ENCODE measurements at places on chromosomes 12 and 14.

DNA sequence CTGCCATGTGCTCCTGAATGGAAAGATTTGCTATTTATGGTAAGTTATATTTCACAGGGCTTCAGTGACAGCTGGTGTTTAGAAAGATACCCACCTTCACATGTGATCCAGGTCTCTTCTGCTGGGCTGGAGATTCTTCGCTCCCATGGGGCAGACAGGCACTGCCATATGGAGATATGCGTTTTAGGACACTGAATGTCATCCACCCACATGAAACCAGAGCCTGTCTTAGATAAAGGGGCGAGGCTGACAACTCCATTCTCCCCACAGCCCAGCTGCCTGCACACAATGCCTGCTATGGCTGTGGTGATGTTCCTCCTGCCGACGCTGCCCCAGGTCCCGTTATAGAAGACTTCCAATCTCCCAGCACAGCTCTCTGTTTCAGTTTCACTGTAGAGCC, 69.4 kb downstream of the ACSM4 start:
- DNase-seq, result no peak

DNA sequence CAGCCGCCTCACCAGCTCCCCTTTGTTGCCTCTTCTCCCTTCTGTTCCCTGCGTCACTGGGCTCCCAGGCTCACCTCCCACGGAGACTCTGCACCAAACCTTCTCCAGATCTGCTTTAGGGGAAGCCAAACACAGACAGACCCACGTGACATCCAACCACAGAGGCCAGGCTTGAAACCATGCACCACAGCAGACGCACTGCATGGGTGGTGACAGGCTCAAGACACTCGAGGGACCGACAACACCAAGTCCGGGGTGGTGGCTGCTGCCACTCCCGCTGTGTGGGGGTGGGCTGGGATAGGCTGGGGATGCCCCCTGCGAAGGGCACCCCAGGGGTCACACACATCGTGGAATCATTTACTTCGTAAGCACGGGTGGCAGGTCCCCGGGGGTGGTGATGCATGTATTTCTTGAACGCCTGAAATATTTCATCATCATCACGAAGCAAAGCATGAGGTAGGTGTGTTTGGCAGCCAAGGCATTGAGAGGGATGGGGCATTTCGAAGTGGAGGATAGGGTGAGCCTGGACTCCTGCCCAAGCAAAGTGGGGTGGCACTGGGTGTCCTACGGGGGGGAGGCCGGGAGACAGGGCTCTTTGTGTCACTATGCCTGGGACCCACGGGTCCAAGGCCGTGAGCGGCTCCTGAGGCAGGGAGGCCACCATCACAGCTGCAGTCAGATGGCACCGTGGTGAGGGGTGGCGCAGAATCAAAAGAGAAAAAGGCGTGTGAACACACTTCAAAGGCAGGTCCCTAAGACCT, 66.8 kb upstream of the RFLNA start:
- DNase-seq, result no peak

GRCh38 chr12:27008081-27008480, 6.1 kb downstream of the TM7SF3 start:
- DNase-seq, result no peak

GRCh38 chr14:60356906-60357550, 108.0 kb downstream of the PPM1A start:
- DNase-seq, result no peak

GRCh38 chr14:99889268-99889667, 96.1 kb downstream of the EML1 start:
- DNase-seq, result no peak

- DNase-seq, result no peak
These were observed 1.4 kb downstream of the KRT5 start for GRCh38 chr12:52518574-52519386.

- peak; percentile 88 for DNase-seq
These were observed at the start of gene BCL2L2 for GRCh38 chr14:23306412-23307145. BCL2L2 (plus strand) TSS chr14:23306833; CDS start chr14:23307768, 935 bp downstream.

DNA sequence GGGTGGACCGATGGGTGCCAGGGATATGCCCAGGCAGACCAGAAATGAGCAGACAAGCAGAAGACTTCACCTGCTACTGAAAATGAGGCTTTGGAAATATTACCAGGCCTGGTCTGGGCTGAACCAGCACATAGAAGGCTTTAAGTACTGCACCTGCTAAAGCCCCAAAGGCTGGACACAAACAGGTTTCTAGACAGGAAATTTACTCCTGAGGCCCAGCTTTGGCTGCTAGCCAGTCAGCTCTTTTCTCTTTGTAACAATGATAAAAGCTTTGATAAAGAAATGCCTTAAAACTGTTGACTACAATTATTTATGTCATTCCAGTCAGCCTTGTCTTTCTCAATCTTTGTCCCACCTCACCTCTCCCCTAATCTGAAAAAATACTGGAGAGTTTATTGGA, 228.9 kb upstream of the EGLN3 start:
- DNase-seq, result no peak

GRCh38 chr14:100037353-100037752, 27.9 kb upstream of the EVL start:
- DNase-seq, result no peak
